ENCODE measurements at places on chromosomes 5 and 9. TPM values are rescaled to one million over a fixed set of nuclear protein-coding genes. Genes with fewer than 3 reads are reported as not detected.

GRCh38 chr9:12849486-12850003 lies 74.7 kb downstream of the LURAP1L start:
- DNase-seq = no peak
- H3K36me3 ChIP-seq = no peaks in the 10 kb centered on the region
- H3K4me1 ChIP-seq = no peaks in the 10 kb centered on the region
- no peaks in the 10 kb centered on the region for H3K27me3 ChIP-seq
- H3K4me3 ChIP-seq = no peak overlapping the region

DNA sequence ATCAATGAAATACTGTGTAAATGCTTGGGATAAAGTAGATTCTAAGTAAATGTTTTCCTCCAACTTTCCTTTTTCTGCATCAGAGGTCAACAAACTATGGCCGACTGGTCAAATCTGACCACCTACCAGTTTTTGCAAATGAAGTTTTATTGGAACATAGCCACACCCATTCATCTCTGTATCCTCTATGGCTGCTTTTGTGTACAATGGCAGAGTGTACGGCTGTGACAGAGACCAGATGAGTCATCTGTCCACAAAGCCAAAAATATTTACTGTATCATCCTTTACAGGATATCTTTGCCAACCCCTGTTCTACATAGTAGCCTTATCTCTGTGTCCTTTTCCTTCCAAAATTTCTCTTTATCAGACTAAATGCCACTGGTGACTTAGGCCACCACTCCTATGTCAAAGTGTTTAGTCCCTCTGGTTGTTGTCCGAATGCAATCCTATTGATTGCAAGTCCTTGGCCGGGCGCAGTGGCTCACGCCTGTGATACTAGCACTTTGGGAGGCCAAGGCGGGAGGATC lies 218.4 kb upstream of the KLF4 start:
- H3K4me1 ChIP-seq = peaks cover 45% of the 10 kb centered on the region
- H3K27ac ChIP-seq = peak overlapping the region; percentile 68
- H3K27me3 ChIP-seq = no peaks in the 10 kb centered on the region
- no peaks in the 10 kb centered on the region for H3K36me3 ChIP-seq
- DNase-seq = peak; percentile 68

DNA sequence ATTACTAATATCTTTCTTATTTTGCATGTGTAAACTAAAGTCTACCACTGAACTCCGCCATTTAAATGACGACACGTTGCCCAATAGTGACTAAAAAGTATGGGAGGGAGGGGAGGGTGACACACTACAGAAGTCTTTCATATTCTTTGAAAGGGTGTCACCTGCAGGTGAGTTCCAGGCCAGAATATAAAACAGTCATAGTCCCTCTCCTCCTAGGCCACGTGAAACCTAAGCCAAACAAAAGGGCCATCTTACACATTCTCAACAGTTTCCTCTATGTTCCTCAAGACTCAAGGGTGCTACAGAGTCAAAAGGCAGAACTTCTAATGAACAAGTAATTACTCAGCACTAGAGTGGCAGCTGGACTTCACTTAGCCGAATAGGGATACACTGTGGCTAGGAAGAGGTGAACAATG lies 6.4 kb downstream of the CEMIP2 start:
- H3K4me3 ChIP-seq = peak overlapping the region; percentile 53
- H3K4me1 ChIP-seq = peaks cover 96% of the 10 kb centered on the region

DNA sequence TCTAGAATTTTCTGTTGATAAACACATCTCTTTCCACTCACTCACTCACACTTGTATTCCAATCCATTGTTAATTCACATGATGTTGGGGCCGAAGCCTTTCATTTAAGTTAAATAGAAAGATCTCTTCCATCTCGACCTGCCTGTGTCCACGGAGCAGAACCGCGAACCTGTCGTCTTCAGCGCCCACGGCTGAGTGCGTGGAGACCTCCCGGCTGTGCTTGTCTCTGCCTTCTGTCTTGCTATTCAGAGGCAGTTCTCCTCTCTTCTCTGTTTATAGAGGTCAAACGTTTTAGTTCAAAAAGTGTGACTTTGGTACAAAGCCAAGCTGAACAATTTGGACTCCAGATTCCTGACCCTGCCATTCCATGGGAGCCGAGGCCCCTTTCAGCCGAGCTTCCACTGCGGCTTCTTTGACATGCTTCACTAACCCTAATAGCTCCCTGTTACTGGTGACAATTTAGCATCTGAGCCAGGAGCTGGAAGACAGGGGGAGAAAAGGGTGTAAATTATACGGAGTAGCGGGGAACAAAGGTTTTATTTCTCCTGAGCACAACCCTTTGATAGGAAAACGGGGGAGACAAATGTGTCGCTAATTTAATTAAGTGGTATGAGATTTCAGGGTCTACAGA lies 314.4 kb upstream of the IRX4 start:
- H3K36me3 ChIP-seq = peaks cover 6% of the 10 kb centered on the region
- H3K4me3 ChIP-seq = no peak overlapping the region
- no peak for DNase-seq
- H3K4me1 ChIP-seq = no peaks in the 10 kb centered on the region
- H3K27ac ChIP-seq = no peak overlapping the region

- peaks cover 6% of the 10 kb centered on the region for H3K36me3 ChIP-seq
- H3K27me3 ChIP-seq = peaks cover 3% of the 10 kb centered on the region
Measured at GRCh38 chr5:68345582-68345981, 130.0 kb downstream of the PIK3R1 start.

DNA sequence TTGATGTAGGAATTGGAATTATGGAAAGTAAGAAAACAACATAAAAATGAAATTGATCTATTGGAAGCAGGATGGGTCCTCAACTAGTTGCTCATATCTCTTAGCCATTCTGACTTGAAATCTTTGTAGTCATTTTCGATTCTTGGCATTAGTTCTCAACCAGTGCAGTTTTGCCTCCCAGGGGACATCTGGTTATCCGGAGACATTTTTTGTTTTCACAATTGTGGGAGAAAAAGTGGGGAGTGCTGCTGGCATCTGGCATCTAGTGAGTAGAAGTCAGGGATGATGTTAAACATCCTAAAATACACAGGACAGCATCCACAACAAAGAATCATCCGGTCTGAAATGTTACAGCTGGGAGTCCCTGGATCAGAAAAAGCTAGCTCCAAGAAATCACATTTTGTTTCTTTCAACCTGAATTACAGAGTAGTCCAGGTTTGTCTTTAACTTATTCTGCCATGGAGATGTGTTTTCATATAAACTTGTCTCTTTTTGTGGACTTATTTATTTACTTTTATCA lies 74.9 kb downstream of the FBXL7 start:
- no peaks in the 10 kb centered on the region for H3K27me3 ChIP-seq
- no peak overlapping the region for H3K4me3 ChIP-seq
- H3K36me3 ChIP-seq = no peaks in the 10 kb centered on the region
- H3K27ac ChIP-seq = no peak overlapping the region
- DNase-seq = no peak
- H3K4me1 ChIP-seq = peaks cover 43% of the 10 kb centered on the region

GRCh38 chr5:142357469-142358090 lies 32.8 kb upstream of the SPRY4 start:
- peaks cover 5% of the 10 kb centered on the region for H3K36me3 ChIP-seq
- peak overlapping the region; percentile 99 for H3K27ac ChIP-seq
- DNase-seq = peak; percentile 4
- peak overlapping the region; percentile 89 for H3K4me3 ChIP-seq
- peaks cover 64% of the 10 kb centered on the region for H3K4me1 ChIP-seq

GRCh38 chr5:56346044-56346710 lies 113.0 kb upstream of the ANKRD55 start:
- H3K36me3 ChIP-seq = no peaks in the 10 kb centered on the region
- peaks cover 41% of the 10 kb centered on the region for H3K4me1 ChIP-seq
- no peak for DNase-seq
- H3K27me3 ChIP-seq = peaks cover 4% of the 10 kb centered on the region

GRCh38 chr9:129231022-129231739 lies 53.1 kb upstream of the IER5L start:
- H3K36me3 ChIP-seq = peaks cover 12% of the 10 kb centered on the region
- no peaks in the 10 kb centered on the region for H3K4me1 ChIP-seq
- H3K4me3 ChIP-seq = no peak overlapping the region
- H3K27ac ChIP-seq = no peak overlapping the region
- no peaks in the 10 kb centered on the region for H3K27me3 ChIP-seq

Gene GFRA3
- total RNA-seq = not detected

Gene NRARP
- total RNA-seq = 0.27 TPM

Gene ZNF367
- 11.8 TPM for total RNA-seq

Gene NTNG2
- 0.50 TPM for total RNA-seq

Measured in HFFc6 (cell line).